ENCODE measurements at places on chromosomes 4 and X.

GRCh38 chr4:55216863-55217635 lies 91.7 kb upstream of the KDR start:
- DNase-seq = no peak

DNA sequence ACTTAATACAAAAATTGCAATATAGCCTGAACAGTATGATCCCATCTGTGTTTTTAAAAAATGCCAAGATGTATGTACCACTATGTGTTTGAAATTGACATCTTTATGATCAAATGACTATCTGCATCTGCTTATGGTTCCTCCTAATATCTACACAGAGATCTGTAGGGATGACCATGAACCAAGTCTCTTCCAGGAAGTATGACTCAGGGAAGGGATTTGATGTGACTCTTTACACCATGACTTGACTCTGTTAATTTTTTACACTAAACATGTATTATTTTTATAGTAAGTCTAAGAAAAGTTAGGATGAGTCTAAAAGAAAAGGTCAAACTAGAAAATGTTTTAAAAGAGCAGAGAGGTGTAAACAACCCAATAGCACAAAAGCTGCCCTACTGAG lies 164.0 kb downstream of the SH3KBP1 start:
- no peak for DNase-seq

DNA sequence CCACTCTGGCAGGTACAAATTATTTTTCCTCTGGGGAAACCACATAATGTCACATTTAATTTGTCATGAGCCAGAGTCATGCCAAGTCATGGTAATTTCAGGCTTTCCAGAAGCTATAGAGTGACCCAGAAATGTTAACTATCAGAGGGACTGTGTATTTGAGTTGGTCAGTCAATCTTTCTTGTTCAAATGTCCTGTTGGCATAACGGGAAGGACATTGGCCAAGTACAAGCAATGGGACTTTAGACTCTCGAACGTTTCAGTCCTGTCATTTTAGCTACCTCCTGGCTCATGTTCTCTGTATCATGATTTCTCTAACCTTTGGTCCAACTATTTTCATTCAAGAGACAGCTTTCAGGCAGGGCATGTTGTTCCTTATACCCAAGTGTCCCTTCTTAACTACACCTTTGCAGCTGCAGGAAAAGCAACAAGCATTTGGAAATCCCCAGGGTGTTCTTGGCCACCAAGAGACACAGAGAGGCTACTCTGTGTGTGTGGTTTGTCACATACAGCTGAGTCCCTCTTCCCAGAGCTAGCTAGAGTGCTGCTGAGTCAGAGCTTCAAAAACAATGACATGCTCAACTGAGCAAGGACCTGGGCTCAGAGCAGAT lies 142.6 kb downstream of the EGF start:
- DNase-seq = no peak

DNA sequence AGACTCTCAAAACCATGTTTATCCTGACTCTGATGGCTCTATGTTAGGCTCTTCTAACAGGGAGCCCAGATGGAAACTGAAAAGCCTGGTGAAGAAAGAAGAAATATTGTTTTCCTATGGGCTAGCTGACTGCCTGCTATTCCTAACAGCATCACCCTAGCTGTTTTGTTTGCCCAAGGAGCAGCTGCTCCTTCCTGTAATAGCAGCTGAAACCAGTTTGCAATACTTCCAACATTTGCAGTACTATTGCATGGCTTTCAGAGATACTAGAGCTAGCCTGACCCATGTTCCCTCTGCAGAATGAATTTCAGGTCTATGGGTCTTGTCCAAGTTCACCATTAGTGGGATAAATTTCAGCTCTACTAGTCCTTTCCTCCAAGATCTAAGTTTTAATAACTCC lies 495.2 kb downstream of the INPP4B start:
- DNase-seq = no peak

GRCh38 chr4:153934688-153935017 lies 145.8 kb upstream of the SFRP2 start:
- DNase-seq = no peak

DNA sequence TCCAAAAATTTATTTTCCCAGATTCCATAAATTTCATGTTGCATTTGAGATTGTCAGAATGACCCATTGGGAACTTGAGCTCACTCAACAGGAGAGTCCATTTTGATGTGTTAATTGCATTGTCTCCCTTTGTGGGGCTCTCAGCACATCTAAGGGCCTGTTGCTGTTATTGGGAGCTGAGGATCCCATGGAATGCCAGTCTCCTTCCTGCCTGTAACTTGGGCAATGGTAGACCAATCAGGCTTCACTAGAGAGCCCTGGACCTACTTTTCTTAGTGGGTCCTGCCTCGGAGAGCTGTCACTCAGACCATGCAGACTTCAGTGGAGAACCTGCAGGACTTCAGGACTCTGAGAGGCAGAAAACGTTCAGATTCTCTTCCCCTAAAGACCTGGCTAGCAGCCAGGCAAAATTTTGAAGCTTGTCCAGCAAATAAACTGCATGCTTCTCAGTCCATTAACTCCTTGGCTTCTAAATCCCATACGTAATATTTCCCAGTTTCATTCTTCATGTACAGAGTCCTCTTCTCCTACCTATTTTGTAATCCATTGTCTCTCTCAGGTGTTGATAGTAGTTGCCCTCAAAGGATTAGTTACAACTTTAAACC lies 25.1 kb downstream of the OCRL start:
- no peak for DNase-seq

DNA sequence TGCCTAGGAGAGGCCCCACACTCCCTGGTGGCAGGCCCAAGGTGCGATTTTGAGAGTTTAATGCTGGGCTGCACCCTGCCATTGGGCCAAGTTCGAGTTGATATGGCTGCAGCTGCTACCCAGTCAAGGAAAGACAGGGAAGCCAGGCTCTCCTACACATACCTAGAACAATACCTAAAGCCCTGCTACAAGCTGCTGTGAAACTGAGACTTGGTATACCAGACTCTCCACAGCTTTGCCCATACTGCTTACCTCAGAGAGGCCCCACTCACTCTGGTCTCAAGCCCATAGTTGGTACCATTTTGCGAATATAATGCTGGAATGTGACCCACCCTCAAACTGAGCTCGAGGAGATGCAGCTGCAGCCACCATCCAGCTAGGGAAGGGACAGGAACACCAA lies 147.7 kb upstream of the MAGEB2 start:
- no peak for DNase-seq

- DNase-seq = no peak
These were observed 231.5 kb downstream of the TRIML1 start for GRCh38 chr4:188370777-188371176.

DNA sequence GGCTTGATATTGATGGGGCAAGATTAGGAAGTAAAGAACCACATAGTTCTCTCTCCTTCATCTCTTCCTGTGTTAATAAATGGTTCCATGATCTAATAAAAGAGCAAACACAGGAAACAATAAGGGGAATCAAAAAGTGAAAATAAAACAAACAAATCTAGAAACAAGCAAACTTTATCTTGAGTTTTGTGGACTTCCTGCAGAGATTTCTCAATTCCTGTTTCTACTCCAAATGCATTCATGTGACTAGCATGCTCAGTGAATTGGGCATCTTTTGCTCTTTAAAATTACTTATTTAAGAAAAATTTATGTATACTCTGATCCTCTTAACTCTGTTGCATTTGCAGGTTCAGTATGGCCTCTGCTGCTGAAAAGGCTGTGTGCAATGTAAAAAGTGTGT lies 682.0 kb downstream of the KCTD8 start:
- DNase-seq = no peak

DNA sequence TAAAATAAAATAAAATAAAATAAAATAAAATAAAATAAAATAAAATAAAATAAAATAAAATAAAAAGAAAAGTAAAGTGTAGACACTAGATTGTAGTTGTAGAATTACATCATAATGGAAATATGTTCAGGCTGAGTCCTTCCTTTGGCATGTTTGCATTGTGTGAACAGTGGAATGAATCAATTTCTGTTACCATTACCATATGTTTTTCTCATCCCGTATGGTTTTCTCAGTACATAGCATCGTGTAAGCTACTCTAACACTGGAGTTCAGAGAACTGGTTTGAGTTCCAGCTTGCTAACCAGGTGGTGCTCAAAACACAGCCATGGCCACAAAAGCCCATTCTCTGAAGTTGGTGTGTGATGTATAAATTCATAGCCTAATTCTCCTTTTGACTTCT lies 45.9 kb downstream of the USP11 start:
- no peak for DNase-seq

GRCh38 chr4:72587334-72587733 lies 18.3 kb upstream of the ADAMTS3 start:
- no peak for DNase-seq

GRCh38 chrX:124651031-124651430 lies 304.7 kb downstream of the SH2D1A start:
- DNase-seq = no peak

GRCh38 chr4:164207460-164207859 lies 546.5 kb upstream of the SMIM31 start:
- DNase-seq = no peak

GRCh38 chr4:2712261-2712842 lies 43.8 kb downstream of the TNIP2 start:
- no peak for DNase-seq

GRCh38 chr4:6556263-6556662 lies 18.7 kb upstream of the MAN2B2 start:
- no peak for DNase-seq

DNA sequence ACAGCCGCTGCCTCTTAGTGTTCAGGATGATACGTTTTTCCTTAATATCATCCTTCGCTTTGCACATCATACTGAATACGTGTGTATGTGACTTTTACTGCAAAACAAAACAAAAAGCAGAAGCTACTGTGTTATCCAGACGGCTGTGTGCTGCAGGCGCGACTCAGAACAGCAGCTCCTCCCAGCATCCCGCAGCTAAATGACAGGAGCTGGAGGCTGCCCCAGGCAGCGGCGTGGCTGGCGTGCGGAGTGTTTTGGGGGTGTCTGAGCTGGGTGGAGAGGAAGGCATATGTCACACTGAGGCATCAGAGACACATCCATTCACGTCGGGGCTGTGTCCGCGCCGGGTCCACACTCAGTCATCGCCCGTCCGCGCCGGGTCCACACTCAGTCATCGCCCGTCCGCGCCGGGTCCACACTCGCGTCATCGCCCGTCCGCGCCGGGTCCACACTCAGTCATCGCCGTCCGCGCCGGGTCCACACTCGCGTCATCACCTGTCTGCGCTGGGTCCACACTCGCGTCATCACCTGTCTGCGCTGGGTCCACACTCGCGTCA lies 16.6 kb downstream of the PCGF3 start:
- DNase-seq = no peak

Measured in stimulated activated CD8-positive, alpha-beta memory T cell treated with anti-CD3 and anti-CD28 coated beads, Interleukin-7, amount 100 ng/mL, for 1 hour (primary cell).